ENCODE measurements at places on chromosomes 4 and X. TPM values are rescaled to one million over a fixed set of nuclear protein-coding genes. Genes with fewer than 3 reads are reported as not detected.

DNA sequence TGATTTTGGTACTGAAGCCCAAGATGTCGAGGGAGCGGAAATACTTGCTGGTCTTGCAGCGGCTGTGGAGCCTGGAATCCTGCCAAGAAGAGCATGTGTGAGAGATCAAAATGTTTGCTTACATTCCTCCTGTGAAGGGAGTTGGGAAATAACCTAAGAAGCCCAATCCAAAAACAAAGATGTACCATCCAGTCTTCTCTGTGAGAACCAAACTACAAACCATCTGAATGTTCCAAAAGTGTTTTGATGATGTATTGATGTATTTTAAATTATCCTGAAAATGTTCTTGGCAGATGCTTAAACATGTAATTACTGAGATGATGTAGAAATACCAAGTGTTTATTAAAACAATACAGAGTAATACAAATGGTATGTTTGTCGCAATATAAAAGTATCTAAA, 10.1 kb upstream of the ADH1A start:
- no peaks in the 10 kb centered on the region for H3K36me3 ChIP-seq
- no peak overlapping the region for H3K4me3 ChIP-seq
- DNase-seq, result no peak
- H3K27me3 ChIP-seq, result no peaks in the 10 kb centered on the region
- H3K4me1 ChIP-seq, result no peaks in the 10 kb centered on the region
- no peak overlapping the region for H3K27ac ChIP-seq

DNA sequence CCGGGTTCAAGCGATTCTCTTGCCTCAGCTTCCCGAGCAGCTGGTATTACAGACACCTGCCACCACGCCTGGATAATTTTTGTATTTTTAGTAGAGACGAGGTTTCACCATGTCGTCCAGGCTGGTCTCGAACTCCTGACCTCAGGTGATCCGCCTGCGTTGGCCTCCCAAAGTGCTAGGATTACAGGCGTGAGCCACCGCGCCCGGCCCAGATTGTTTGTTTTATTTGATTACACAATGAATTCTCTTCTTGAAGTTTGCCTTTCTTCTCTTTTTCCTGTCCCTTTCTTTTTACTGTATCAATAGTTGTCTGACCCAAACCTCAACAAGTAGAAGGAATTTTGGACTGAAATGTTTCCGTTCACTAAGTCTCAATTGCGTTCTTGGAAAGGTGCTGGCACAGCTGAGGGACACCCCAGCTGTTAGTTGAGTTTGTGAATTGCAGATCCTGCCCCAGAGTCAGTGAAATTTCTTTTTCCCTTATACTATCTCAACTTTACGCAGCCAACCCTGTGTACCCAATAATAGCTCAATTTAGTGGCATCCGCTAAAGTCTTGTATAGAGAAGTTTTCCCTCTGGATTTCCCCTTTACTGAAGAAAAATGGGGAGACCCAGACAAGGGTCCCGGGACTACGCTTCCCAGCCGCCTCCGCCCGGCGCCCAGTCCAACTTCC, 639 bp upstream of the MTM1 start:
- no peaks in the 10 kb centered on the region for H3K27me3 ChIP-seq
- DNase-seq, result no peak

DNA sequence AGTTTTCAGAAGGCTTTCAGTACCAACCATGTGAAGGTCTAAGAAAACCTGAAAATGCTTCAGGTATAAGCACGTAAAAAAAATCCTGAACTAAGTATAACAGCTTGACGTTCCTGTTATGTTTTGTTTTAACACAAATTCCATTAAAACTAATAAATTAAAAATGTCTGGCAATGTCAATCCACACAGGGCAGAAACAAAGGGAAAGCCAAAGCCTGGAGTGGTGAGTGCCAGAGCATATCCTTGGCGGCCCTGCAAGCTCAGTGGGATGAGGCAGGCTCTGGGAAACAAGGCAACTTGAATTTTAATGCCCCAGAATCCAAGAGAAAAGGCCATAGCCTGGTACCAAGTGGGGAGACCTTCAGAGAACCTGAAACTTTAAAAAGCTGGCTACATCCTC, 78.2 kb downstream of the EPHA5 start:
- no peaks in the 10 kb centered on the region for H3K27me3 ChIP-seq
- DNase-seq, result no peak
- H3K4me1 ChIP-seq, result no peaks in the 10 kb centered on the region
- H3K4me3 ChIP-seq, result no peak overlapping the region

The PCDH19 gene
- total RNA-seq, result not detected
